ENCODE measurements at places on chromosomes 13 and 19. TPM values are rescaled to one million over a fixed set of nuclear protein-coding genes. Genes with fewer than 3 reads are reported as not detected.

DNA sequence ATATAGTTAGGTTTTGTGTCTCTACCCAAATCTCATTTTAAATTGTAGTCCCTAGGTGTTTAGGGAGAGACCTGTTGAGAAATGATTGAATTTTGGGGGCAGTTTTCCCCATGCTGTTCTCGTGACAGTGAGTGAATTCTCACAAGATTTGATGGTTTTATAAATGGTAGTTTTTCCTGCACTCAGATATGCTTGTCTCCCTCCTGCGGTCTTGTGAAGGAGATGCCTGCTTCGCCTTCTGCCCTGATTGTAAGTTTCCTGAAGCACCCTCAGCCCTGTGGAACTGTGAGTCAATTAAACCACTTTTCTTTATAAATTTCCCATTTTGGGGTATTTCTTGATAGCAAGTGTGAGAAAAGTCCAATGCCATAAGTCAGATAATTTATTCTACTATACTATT is 1977.5 kb upstream of the PCDH20 start:
- no peaks in the 10 kb centered on the region for H3K27me3 ChIP-seq
- no peak overlapping the region for H3K27ac ChIP-seq
- no peak overlapping the region for H3K4me3 ChIP-seq
- no peaks in the 10 kb centered on the region for H3K4me1 ChIP-seq

DNA sequence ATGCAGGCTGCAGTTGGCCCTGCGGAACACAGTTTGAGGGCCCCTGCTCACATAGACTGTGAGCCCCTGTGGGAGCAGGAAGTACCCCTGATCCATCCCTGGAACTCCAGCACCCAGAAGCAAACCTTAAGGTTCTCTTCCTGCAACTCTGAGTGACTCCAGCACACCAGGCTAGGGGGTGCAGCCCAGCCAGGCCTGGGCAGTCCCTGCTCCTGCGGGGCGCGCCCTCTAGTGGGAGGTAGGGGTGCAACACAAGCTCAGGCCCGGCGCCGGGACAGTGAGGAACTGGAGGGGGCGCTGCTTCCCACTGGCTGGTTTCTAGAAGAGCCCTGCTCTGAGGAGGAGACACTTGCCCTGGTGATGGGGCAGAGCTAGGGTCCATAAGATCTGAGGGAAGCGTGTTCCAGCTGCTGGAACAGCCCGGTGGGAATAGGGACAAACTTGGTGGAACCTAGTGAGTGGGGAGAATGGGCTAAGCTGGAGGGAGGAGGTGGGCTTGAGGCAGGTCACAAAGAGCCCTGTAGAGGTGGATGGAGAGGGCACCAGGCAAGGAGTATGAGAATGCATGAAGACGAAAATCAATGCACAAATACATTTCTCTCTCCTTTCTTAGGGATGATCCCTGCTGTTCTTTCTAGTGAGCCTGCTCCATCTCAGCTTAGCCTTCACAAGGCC is 5.0 kb downstream of the ZSCAN5A start:
- peak; percentile 39 for DNase-seq
- no peak overlapping the region for H3K4me3 ChIP-seq
- peaks cover 6% of the 10 kb centered on the region for H3K4me1 ChIP-seq

The STOML3 gene
- not detected for total RNA-seq

GRCh38 chr13:95724252-95724651 is 47.3 kb downstream of the DNAJC3 start:
- H3K4me1 ChIP-seq: no peaks in the 10 kb centered on the region
- DNase-seq: no peak
- H3K36me3 ChIP-seq: peaks cover 6% of the 10 kb centered on the region
- no peak overlapping the region for H3K27ac ChIP-seq
- H3K4me3 ChIP-seq: no peak overlapping the region

DNA sequence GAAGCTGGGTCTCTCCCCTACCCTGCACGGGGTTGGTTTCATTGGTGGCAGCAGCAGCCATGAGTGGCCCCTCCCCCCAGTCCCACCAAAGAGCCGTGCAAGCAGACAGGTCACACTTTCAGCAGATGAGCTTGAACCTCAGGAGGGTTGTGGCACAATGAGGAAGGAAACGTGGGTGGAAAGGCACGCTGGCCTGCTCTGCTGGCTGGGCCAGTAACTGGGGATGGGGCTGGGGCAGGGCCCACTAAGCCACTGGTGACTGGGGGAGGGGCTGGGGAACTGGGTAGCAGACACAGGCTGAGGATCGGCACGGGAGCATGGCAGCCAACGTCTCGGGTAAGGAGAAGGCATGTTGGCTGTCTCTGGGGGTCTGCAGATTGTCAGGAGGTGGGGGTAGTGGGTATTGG is at the start of gene P2RY11:
Gene P2RY11 (plus strand): TSS at position 289 of the 407 bp plus-strand sequence. CDS start 29 bp downstream, at position 318.
- H3K4me1 ChIP-seq: peaks cover 94% of the 10 kb centered on the region
- peak; percentile 36 for DNase-seq
- H3K27me3 ChIP-seq: no peaks in the 10 kb centered on the region

GRCh38 chr13:102687520-102687919 is 7.3 kb downstream of the METTL21C start:
- no peak for DNase-seq
- H3K27ac ChIP-seq: no peak overlapping the region
- H3K27me3 ChIP-seq: peaks cover 12% of the 10 kb centered on the region
- H3K4me1 ChIP-seq: peaks cover 18% of the 10 kb centered on the region
- no peaks in the 10 kb centered on the region for H3K36me3 ChIP-seq

- no peaks in the 10 kb centered on the region for H3K4me1 ChIP-seq
- H3K27me3 ChIP-seq: no peaks in the 10 kb centered on the region
- H3K36me3 ChIP-seq: peaks cover 5% of the 10 kb centered on the region
- no peak overlapping the region for H3K4me3 ChIP-seq
- no peak overlapping the region for H3K27ac ChIP-seq
These were observed 24.0 kb downstream of the ALG5 start for GRCh38 chr13:36975172-36975571.

The CDC42EP5 gene
- 0.43 TPM for total RNA-seq

The KLK2 gene
- not detected for total RNA-seq

The LACC1 gene
- total RNA-seq: 0.50 TPM

DNA sequence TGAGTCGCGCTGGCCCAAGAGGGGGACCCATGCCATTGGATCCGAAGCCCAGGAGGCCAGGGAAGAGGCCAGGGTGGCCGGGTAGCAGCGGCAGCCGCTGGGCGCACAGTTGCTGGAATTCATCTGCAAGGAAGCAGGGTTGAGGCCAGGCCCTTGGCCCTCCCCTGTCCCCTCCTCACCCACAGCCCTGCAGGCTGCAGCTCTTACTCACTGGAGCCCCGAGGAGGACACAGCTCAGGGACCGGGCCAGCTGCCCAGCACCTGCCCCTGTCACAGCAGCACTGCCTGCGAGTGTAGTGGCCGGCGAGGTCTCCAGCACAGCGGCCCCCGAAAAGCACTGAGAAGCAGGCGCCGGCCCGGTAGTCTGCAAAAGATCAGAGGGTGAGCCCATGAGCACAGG is 11.2 kb downstream of the FBN3 start:
- H3K4me3 ChIP-seq: no peak overlapping the region
- DNase-seq: no peak

DNA sequence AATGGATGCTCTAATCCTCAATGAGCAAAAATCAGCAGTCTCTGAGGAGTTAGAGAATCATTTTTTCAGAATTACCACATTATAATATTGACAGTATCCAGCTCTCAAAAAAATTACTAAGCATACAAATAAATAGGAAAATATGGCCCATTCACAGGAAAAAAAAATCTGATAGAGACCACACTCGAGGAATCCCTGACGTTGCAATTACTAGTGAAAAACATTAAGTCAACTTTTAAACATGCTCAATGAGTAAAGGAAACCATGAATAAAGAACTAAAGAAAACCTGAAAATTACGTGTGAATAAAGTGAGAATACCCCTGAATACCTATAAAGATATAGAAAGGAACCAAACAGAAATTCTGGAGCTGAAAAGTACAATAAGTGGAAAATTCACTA is 38.7 kb upstream of the ZNF780A start:
- H3K36me3 ChIP-seq: no peaks in the 10 kb centered on the region
- H3K4me1 ChIP-seq: no peaks in the 10 kb centered on the region
- no peak for DNase-seq
- H3K27me3 ChIP-seq: no peaks in the 10 kb centered on the region

GRCh38 chr13:50268500-50268899 is 253.3 kb downstream of the KCNRG start:
- H3K27me3 ChIP-seq: no peaks in the 10 kb centered on the region
- H3K36me3 ChIP-seq: no peaks in the 10 kb centered on the region
- no peak for DNase-seq
- no peak overlapping the region for H3K4me3 ChIP-seq

DNA sequence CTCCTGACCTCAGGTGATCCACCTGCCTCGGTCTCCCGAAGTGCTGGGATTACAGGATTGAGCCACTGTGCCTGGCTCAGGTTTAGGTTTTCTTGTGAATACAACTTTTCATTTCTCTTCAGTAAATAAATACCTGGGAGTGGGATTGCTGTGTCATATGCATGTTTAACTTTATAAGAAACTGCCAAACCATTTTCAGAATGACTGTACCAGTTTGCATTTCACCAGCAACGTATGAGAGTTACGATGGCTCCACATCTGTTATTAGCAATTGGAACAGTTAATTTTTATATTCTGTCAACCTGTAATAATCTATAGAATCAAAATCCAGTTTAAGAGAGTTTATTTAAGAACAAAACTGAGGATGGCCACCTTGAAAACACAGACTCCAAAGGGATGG is 52.2 kb downstream of the TEX26 start:
- no peak overlapping the region for H3K27ac ChIP-seq
- no peak for DNase-seq
- no peak overlapping the region for H3K4me3 ChIP-seq
- no peaks in the 10 kb centered on the region for H3K4me1 ChIP-seq
- H3K36me3 ChIP-seq: no peaks in the 10 kb centered on the region

The PCDH9 gene
- total RNA-seq: 0.54 TPM

- no peak for DNase-seq
- no peaks in the 10 kb centered on the region for H3K36me3 ChIP-seq
- H3K27ac ChIP-seq: no peak overlapping the region
These were observed 60.3 kb downstream of the CRYL1 start for GRCh38 chr13:20465218-20465879.

DNA sequence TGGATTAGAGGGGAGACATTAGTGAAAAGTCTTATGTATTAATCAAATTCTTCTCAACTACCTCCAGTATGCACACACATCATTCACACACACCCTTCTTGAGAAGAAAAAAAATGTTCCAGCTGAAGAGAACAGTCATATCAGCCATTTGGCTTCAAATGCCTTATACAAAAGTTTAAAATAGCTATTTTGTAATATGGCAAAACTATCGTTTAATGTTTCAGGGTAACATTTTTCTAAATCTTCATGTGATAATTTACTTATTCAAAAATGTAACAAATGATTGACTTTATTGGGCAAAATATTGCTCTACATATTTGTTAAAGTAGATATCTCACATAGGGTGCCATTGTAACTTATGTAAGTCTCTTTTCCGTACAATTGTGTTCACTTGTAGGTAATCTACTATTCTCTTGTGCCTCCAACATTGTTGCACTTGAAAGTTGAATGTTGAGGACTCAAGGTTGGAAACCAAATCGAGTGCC is 13.6 kb downstream of the ZIC2 start:
- peaks cover 22% of the 10 kb centered on the region for H3K27me3 ChIP-seq
- H3K36me3 ChIP-seq: no peaks in the 10 kb centered on the region
- H3K4me3 ChIP-seq: no peak overlapping the region
- DNase-seq: no peak

GRCh38 chr19:53662209-53662608 is 30.4 kb downstream of the DPRX start:
- no peaks in the 10 kb centered on the region for H3K36me3 ChIP-seq
- no peak overlapping the region for H3K4me3 ChIP-seq
- DNase-seq: no peak

DNA sequence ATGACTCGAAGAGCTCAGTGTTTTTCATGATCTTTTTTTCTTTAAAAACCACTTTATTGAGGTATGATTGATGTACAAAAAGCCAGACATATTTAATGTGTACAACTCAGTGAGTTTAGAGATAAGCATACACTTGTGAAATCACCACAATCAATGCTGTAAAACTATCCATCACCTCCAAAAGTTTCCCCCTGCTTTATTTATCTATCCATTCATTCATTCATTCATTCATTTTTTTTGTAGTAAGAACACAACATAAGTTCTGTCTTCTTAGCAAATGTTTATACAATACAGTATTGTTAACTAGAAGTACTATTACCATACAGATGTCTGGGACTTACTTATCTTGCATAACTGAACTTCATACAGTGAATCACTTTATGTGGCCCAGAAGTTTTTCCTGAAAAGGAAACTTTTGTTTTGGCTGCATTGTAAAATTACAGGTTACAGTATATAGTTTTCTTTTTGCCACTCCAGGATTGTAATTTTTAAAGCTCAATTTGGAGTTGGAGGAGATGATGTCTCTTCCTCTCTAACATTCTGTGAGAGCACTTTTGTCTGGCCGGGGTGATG is 6.7 kb downstream of the RAP2A start:
- H3K4me3 ChIP-seq: no peak overlapping the region
- peaks cover 5% of the 10 kb centered on the region for H3K36me3 ChIP-seq
- no peaks in the 10 kb centered on the region for H3K27me3 ChIP-seq

The FCAR gene
- not detected for total RNA-seq

The VSTM2B gene
- not detected for total RNA-seq

The CRX gene
- not detected for total RNA-seq

The IZUMO2 gene
- not detected for total RNA-seq

- H3K36me3 ChIP-seq: no peaks in the 10 kb centered on the region
- no peaks in the 10 kb centered on the region for H3K4me1 ChIP-seq
- no peak for DNase-seq
- no peak overlapping the region for H3K27ac ChIP-seq
These were observed 919.4 kb downstream of the SLITRK5 start for GRCh38 chr13:88590574-88590973.

DNA sequence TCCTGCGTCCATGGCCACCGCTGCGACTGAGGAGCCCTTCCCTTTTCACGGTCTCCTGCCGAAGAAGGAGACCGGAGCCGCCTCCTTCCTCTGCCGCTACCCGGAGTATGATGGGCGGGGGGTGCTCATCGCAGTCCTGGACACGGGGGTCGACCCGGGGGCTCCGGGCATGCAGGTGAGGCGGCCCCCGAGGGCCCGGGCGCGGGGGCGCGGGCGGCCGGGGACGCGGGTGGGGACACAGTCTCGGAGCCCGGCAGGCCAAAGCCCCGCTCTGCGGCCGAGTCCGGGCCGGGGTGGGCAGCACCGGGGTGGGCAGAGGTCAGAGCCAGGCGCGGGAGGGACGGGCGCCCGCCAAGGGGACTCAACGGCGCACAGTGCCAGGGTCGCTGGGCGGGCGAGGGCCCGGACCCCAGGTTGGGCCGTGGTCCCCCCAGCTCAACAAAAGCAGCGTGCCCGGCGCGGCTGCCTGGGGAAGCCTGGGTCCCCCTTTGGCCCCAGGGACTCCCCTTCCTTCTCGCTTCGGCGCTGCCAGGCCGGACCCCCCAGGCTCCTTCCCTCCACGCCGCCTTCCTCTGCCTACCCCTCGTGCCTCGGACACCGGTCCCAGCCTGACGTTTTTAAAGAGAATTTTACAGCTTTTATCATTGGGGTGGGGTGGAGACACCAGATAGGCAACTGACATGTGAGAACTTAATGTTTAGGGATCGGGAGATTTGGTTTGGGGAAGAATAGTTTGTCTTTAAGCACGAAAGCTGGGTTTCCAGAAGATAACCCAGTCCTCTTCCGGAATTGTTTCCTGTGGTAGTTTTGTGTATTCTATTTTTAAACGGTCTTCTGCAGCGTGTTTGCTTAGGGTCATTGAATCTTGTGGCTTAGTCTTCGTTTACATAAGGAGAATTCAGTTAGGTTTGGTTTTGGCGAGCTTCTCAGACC is 509 bp downstream of the TPP2 start:
- H3K4me1 ChIP-seq: peaks cover 37% of the 10 kb centered on the region
- no peak for DNase-seq
- no peaks in the 10 kb centered on the region for H3K27me3 ChIP-seq
- H3K4me3 ChIP-seq: peak overlapping the region; percentile 97
- no peaks in the 10 kb centered on the region for H3K36me3 ChIP-seq
